ENCODE measurements at places on chromosomes 1 and 21. TPM values are rescaled to one million over a fixed set of nuclear protein-coding genes. Genes with fewer than 3 reads are reported as not detected.

The KCNN3 gene
- total RNA-seq: 5.1 TPM

The AQP10 gene
- 0.04 TPM for total RNA-seq

DNA sequence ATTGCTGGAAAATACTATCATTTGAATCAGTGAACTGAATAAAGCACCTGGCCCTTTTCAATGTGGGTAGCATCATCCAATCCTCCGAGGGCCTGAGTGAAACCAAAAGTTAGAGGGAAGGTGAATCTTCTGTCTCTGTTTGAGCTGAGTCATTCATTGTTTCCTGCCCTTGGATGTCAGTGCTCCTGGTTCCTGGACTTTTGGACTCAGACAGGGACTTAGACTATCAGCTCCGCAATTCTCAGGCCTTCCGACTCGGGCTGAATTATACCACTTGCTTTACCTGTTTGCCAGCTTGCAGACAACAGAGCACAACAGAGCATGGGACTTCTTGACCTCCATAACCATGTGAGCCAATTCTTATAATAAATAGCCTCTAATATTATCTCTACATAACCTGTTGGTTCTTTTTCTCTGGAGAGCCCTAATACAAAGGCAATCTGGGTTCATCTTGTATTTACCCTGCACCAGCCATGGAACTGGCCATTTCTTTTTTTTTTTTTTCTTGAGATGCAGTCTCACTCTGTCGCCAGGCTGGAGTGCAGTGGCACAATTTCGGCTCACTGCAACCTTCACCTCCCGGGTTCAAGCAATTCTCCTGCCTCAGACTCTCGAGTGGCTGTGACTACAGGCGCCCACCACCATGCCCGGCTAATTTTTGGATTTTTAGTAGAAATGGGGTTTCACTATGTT, 19.2 kb upstream of the VASH2 start:
- no peak overlapping the region for H3K4me3 ChIP-seq
- H3K27me3 ChIP-seq: no peaks in the 10 kb centered on the region
- H3K36me3 ChIP-seq: no peaks in the 10 kb centered on the region
- H3K4me1 ChIP-seq: peaks cover 16% of the 10 kb centered on the region
- no peak overlapping the region for H3K27ac ChIP-seq

The NAXE gene
- total RNA-seq: 36.0 TPM

DNA sequence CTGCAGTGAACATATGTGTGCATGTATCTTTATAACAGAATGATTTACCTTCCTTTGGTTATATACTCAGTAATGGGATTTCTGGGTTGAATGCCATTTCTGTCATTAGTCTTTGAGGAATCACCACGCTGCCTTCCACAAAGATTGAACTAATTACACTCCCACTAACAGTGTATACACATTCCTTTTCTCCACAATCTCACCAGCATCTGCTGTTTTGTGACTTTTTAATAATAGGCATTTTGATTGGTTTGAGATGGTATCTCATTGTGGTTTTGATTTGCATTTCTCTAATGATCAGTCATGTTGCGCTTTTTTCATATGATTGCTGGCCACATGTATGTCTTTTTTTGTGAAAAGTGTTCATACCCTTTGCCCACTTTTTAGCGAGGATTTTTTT, 680.5 kb downstream of the PTPRC start:
- H3K4me3 ChIP-seq: no peak overlapping the region
- H3K27me3 ChIP-seq: no peaks in the 10 kb centered on the region
- no peaks in the 10 kb centered on the region for H3K4me1 ChIP-seq
- no peak for DNase-seq

The CFAP45 gene
- total RNA-seq: 0.22 TPM

GRCh38 chr1:97119260-97120158, 397.9 kb downstream of the PTBP2 start:
- no peaks in the 10 kb centered on the region for H3K4me1 ChIP-seq
- no peaks in the 10 kb centered on the region for H3K36me3 ChIP-seq
- H3K4me3 ChIP-seq: no peak overlapping the region

- no peaks in the 10 kb centered on the region for H3K4me1 ChIP-seq
- DNase-seq: no peak
- H3K27me3 ChIP-seq: no peaks in the 10 kb centered on the region
- H3K4me3 ChIP-seq: no peak overlapping the region
- no peaks in the 10 kb centered on the region for H3K36me3 ChIP-seq
Measured at GRCh38 chr1:246350745-246351144, 156.3 kb downstream of the SMYD3 start.

- no peaks in the 10 kb centered on the region for H3K27me3 ChIP-seq
- H3K36me3 ChIP-seq: no peaks in the 10 kb centered on the region
- no peak overlapping the region for H3K27ac ChIP-seq
Measured at GRCh38 chr1:232166942-232167341, 463.0 kb downstream of the SIPA1L2 start.

The DSTYK gene
- 8.3 TPM for total RNA-seq

DNA sequence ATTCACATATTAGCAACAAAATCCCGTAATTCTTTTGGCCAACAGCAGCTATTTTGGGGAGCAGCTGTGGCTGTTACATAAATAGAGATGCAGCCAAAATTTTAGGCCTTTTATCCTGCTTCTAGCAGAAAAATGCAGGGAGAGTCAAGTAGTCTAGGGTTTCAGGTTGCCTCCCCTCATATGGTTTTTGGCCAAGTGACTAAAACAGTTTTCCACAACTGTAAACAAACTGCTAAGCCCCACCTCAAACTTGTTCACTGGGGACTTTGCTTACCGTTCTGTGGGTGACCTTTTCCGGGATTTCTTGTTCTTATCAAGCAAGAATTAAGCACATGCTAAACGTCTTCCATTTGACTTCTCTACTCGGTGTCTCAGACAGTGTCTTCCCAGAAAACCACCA, 133.4 kb downstream of the EDEM3 start:
- DNase-seq: peak; percentile 98
- H3K4me3 ChIP-seq: no peak overlapping the region
- no peaks in the 10 kb centered on the region for H3K27me3 ChIP-seq
- H3K27ac ChIP-seq: peak overlapping the region; percentile 96

DNA sequence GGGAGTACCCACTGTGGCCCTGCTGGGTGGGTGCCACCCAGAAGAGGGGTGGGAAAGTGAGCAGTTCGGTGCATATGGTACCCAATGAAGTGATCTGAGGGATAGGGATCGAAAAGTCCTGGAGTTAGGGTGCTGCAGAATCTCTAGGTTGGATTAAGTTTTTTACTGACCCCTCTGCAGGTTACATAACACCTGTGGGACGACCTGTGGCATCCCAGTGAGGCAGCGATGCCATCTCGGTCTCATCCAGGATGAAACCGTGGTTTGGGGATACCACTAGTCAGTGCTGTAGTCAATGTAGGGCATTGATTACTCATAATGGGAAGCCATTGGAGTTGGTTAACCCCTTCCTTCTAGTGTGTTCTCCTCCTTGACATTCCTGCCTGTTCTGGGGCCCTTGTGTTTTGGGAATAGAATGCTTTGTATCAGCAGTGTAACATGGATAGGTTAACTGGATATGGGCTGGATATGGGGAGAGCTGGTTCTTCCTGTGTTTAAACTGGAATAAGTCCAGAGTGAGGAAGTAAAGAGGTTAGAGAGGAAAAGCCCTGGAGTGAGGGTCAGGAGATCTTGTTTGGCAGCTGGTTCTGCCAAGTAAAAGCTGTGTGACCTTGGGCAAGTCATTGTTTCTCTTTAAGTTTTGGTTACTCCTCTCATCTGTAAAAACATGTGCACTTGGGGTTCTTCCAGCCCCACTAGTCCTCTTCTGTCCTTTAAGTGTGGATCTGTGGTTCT, 42.8 kb upstream of the ATF3 start:
- H3K4me1 ChIP-seq: peaks cover 16% of the 10 kb centered on the region
- no peak for DNase-seq
- no peaks in the 10 kb centered on the region for H3K36me3 ChIP-seq
- H3K27ac ChIP-seq: no peak overlapping the region

GRCh38 chr1:40806731-40807695, 23.4 kb downstream of the KCNQ4 start:
- H3K27ac ChIP-seq: peak overlapping the region; percentile 71
- no peaks in the 10 kb centered on the region for H3K36me3 ChIP-seq
- peaks cover 49% of the 10 kb centered on the region for H3K4me1 ChIP-seq
- H3K4me3 ChIP-seq: no peak overlapping the region
- no peaks in the 10 kb centered on the region for H3K27me3 ChIP-seq

The LRRC3 gene
- 0.98 TPM for total RNA-seq

GRCh38 chr1:77175230-77175844, 43.9 kb downstream of the PIGK start:
- no peak for DNase-seq
- no peak overlapping the region for H3K4me3 ChIP-seq
- no peaks in the 10 kb centered on the region for H3K4me1 ChIP-seq
- no peaks in the 10 kb centered on the region for H3K36me3 ChIP-seq
- H3K27me3 ChIP-seq: no peaks in the 10 kb centered on the region
- no peak overlapping the region for H3K27ac ChIP-seq

DNA sequence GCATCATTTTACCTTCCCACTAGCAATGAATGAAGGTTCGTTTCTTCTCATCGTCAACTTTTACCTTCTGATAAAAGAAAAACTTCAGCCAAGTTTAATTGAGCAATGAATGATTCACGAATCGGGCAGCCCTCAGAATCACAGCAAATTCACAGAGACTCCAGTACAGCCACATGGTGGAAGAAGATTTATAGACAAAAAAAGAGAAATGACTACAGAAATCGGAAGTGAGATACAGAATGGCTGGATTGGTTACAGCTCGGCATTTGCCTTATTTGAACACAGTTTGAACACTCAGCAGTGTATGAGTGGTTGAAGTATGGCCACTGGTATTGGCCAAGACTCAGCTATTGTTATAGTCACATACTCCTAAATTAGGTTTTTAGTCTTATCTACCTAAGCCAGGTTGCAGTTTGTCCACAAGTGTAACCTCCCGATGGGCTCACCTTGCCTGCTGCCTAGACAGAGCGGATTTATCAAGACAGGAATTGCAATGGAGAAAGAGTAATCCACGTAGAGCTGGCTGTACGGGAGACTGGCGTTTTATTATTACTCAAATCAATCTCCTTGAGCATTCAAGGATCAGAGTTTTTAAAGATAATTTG, 15.3 kb downstream of the AK4 start:
- no peaks in the 10 kb centered on the region for H3K4me1 ChIP-seq
- H3K27ac ChIP-seq: no peak overlapping the region
- no peaks in the 10 kb centered on the region for H3K36me3 ChIP-seq
- H3K4me3 ChIP-seq: no peak overlapping the region

DNA sequence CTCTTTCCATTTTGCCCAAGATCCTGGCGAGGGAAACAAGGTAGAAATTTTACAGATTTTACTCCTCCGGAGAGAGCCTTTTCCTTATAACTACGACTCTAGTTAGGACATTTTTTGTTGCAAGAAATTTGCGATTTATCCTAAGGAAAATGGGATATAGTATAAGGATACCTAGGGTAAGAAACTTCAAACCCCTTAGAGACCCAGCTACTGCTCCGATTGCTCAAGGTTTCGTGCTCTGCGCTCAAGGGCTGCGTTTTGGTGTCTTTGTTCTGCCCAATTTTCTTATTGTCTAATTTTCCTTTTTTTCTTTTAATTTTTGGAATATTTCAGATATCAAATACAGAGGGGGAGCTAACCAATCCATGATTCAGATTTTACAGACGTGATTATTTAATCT, 1.5 kb downstream of the TTC3 start:
- peak; percentile 12 for DNase-seq
- peak overlapping the region; percentile 91 for H3K4me3 ChIP-seq
- peaks cover 10% of the 10 kb centered on the region for H3K4me1 ChIP-seq
- peak overlapping the region; percentile 95 for H3K27ac ChIP-seq
- no peaks in the 10 kb centered on the region for H3K27me3 ChIP-seq

GRCh38 chr1:173052681-173053196, 2.0 kb upstream of the TNFSF18 start:
- no peak for DNase-seq
- no peak overlapping the region for H3K4me3 ChIP-seq
- H3K4me1 ChIP-seq: no peaks in the 10 kb centered on the region
- no peak overlapping the region for H3K27ac ChIP-seq

- DNase-seq: no peak
- peaks cover 16% of the 10 kb centered on the region for H3K27me3 ChIP-seq
- no peak overlapping the region for H3K4me3 ChIP-seq
- H3K27ac ChIP-seq: peak overlapping the region; percentile 47
- peaks cover 71% of the 10 kb centered on the region for H3K4me1 ChIP-seq
Measured at GRCh38 chr1:204077979-204078696, 5.2 kb downstream of the SOX13 start.

GRCh38 chr21:41367945-41368734, 6.3 kb downstream of the MX2 start:
- DNase-seq: no peak
- peaks cover 9% of the 10 kb centered on the region for H3K27me3 ChIP-seq
- H3K4me1 ChIP-seq: peaks cover 26% of the 10 kb centered on the region
- no peak overlapping the region for H3K27ac ChIP-seq

The ETNK2 gene
- 3.1 TPM for total RNA-seq

DNA sequence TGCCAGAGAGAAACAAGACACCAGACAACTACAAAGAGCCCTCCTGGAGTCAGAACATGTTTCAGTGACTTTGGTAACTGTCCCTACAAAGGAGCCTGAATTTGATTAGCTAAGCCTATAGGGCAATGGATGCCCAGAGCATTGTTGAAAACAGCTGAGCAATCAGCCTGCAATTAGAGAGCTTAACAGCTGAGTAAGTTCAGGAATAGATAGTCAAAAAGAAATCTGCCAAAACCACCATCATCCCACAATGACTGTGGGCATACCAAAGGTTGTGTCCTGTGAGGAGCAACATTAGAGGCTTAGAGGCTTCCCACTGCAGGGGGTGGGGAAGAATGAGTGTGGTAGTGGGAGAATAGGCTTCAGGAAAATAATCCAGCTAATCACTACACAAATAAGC, 32.1 kb downstream of the SH3BP5L start:
- H3K4me3 ChIP-seq: no peak overlapping the region
- H3K27ac ChIP-seq: no peak overlapping the region
- H3K27me3 ChIP-seq: no peaks in the 10 kb centered on the region
- H3K4me1 ChIP-seq: no peaks in the 10 kb centered on the region

DNA sequence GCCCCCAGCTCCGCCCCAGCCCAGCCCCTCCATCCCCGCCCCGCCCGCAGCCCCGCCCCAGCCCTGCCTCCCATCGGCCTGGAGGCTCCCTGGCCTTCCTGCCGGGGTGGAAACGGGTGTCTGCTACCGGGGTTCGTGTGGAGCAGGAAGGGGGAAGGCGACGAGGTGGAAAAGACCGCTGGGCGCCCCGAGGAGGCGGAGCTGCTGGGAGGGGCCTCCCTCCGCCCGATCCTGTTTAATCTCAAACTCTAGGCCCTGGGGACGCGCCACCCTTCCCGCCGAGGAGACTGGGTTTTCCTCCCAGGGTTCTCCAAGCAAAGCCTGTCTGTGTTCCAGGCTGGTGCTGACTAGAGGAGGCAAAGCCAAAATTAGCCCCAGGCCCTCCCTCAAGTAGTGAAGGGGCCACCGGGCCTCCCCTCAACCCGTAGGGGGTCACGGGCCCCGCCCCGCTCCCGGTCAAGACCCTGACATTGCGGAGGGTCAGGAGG, 16.2 kb upstream of the TTLL10 start:
- peak; percentile 90 for DNase-seq
- peak overlapping the region; percentile 80 for H3K27ac ChIP-seq
- peaks cover 22% of the 10 kb centered on the region for H3K4me1 ChIP-seq
- peaks cover 14% of the 10 kb centered on the region for H3K27me3 ChIP-seq

DNA sequence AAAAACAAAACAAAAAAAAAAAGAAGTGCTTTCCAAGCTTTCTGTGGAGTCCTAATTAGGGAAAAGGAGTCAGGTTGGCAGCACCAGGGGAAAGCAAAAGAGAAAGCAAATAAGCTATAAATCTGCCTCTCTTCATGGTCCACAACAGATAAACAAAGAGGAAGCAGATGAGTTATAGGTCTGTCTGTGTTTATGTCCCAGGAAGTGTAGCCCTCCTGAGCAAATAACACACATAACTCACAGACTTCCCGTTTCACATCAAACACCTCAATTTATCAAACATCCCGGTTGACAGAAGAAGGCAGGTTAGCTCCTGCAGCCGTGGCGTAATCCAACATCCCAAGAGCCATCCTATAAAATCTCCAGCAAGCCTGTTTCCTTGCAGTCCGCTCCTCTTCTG, 5.6 kb upstream of the SLC2A5 start:
- H3K27ac ChIP-seq: no peak overlapping the region
- no peaks in the 10 kb centered on the region for H3K27me3 ChIP-seq
- H3K4me3 ChIP-seq: no peak overlapping the region
- peaks cover 7% of the 10 kb centered on the region for H3K4me1 ChIP-seq
- no peak for DNase-seq
